ENCODE measurements at places on chromosomes 11 and 22. TPM values are rescaled to one million over a fixed set of nuclear protein-coding genes. Genes with fewer than 3 reads are reported as not detected.

Gene PRR33
- total RNA-seq, result not detected

Gene NRIP3
- 0.34 TPM for total RNA-seq

Gene PNPLA3
- total RNA-seq, result 0.33 TPM

Gene PKDREJ
- under 0.01 TPM for total RNA-seq

Gene CEP126
- 2.1 TPM for total RNA-seq

Gene CRYAB
- total RNA-seq, result 0.33 TPM
